Glutamatergic neuron (in vitro differentiated cells): ENCODE measurements at places on chromosomes 7 and 10. TPM values are rescaled to one million over a fixed set of nuclear protein-coding genes. Genes with fewer than 3 reads are reported as not detected.
A peak's percentile ranks its signal among the peaks of the same experiment; 100 is the strongest.

ACBD7 gene
- 1.5 TPM for total RNA-seq

DOCK4 gene
- total RNA-seq = 60.3 TPM

REPIN1 gene
- total RNA-seq = 146 TPM

MINDY4 gene
- total RNA-seq = 2.3 TPM

DNA sequence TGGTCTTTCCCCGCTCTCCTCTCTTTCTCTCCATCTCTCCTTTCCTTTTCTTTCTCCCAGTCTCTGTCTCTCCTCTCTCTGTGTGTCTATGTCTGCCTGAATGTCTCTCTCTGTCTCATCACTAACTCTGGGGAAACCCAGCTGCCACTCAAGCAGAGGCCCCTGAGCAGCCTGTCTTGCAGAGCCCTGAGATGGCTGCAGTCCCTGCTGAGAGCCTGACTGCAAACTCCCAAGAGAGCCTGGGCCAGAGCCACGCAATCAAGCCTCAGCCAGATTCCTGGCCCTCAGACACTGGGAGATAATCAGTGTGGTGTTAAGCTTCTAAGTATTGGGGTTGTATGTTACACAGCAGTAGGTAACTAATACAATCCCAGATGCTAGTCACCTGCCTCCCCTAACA is 91.5 kb downstream of the PAXIP1 start:
- no peak for DNase-seq

DNA sequence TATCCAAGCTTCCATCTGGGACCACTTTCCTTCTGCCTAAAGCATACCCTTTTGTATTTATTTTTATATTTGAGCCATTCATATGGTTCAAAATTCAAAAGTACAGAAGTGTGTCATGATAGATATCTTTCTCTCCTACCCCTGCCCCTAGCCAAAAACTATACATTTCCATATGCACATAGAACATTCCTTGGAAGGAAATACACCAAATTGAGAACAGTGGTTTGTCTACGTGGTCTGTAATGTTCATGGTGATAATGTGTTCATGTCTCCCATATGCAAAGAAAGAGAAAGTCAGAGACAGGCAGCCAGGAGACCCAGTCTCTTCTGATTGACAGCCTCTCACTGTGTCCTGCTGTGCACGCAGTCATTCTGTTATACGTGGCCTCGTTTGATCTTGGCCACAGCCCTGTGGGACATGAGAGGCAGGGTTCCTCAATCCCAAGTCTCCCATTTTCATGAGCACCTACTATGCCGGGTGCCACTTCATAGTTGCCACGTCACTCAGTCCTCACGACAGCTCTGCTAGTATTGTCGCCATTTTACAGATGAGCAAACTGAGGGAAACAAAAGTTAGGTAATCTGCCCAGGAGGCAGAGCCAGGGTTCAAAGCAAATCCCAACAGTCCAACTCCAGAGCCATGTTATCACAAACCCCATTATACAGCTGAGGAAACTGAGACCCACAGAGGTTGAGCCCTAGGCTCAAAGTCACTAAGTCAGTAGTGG is 8.0 kb upstream of the CDH23 start:
- no peak for DNase-seq

GRCh38 chr7:5596046-5596895 is 172.6 kb upstream of the TNRC18 start:
- DNase-seq = peak; percentile 68

DNA sequence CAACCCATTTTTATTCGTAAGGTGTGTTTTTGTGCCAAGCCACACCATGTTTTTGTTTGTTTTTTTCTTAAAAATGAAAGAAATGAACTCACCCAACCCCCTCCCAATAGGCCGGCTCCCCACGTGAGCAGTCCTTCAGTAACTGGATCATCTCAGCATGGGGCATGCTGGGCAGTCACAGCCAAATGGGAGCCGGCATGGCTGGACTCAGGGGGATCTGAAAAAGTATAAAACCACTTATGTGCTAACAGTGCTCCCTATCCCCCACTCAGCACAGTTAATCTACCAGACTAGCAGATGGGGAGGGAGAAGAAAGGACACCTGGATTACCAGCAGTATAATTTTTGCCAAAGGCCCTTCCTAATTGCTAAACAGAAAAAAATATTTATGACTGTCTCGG is 39.3 kb downstream of the BAZ1B start:
- DNase-seq = peak; percentile 51

DNA sequence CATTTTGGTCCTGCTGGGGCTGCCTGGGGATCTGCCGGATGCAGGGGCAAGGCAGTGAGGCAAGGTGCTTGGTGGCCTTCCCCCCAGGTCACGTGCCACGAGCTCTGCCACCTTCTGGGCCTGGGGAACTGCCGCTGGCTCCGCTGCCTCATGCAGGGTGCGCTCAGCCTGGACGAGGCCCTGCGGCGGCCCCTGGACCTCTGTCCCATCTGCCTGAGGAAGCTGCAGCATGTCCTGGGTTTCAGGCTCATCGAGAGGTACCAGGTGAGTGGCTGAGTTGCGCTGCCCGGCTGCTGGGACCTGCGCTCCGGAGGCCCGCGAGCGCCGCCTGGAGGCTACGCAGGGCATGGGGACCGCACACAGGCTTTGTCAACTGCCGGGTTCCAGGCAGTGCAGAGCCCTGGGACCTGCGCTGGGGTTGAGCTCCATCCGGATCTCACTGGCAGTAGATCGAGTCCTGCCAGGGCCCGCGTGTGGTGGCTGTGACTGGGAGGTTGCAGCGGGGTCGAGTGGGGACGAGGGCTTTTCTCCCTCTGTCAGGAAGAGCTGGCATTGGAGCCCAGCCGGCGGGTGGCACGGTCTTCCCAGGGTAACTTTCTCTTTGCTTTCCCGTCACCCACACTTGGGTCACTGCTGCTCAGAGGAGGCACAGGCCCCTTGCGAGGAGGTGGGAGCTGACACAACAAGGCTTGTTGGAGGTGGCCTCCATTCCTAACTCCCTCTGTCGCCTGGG is 21.7 kb downstream of the AMZ1 start:
- peak; percentile 88 for DNase-seq

GRCh38 chr7:86708031-86708680 is 64.4 kb downstream of the GRM3 start:
- DNase-seq = no peak

DNA sequence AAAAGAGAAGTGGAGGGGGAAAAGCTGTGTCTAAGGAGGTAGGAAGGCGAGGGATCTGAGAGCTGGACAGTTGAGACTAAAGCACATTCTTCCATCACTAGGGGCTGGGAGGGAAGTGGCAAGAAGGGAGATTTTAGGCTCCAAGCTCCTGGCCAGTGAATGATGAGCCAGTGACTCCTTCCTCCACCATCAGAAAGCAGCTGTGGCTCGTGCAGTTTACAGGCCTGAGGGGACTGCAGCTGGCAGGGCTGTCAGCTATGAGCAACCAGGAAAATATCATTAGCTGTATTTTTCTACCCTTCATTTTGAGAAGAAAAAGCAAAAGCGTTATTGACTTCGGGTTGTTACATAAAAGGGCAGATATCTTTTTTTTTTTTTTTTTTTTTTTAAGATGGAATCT is 60.7 kb downstream of the GPAM start:
- DNase-seq = no peak

DNA sequence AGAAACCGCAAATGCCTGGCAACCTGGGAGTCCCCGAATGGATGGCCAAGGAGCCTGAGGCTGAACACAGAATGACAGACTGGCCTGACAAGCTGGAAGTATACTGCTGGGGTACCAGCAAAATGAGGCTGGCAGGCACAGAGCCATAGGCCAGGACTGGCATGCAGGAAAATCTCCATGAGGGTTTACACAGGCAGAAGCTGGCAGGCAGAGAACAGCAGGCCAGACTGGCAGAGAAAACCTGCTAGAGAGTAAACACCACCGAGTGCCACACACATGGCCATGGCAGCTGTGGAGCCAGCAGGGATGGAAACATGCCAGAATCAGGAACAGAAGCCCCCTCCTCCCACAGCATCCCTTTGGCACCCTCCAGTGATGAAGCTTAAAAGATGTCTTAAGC is 63.4 kb downstream of the CRPPA start:
- peak; percentile 18 for DNase-seq

- DNase-seq = no peak
Observed at GRCh38 chr10:24374134-24374915, 165.4 kb downstream of the KIAA1217 start.

GRCh38 chr10:98307916-98308541 is 40.0 kb upstream of the LOXL4 start:
- DNase-seq = no peak

DNA sequence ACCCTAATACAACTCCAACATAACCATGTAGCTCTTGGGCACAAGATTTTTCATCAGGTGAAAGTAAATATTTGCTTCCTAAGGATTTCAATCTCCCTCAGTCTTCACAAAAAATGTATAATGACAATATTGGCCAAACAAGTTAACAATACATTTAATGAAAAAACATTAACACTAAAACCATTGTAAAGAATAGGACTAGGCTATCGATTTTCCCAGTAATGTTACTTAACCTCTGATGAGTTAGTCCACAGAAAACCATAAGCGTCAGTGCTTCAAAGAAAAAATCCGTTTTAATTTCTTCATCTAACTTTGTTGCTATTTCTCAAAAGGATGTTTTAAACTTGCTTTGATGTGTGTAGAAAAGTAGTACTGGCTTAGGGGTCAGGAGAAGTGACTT is 1.2 kb downstream of the ZNF33B start:
- no peak for DNase-seq

DNA sequence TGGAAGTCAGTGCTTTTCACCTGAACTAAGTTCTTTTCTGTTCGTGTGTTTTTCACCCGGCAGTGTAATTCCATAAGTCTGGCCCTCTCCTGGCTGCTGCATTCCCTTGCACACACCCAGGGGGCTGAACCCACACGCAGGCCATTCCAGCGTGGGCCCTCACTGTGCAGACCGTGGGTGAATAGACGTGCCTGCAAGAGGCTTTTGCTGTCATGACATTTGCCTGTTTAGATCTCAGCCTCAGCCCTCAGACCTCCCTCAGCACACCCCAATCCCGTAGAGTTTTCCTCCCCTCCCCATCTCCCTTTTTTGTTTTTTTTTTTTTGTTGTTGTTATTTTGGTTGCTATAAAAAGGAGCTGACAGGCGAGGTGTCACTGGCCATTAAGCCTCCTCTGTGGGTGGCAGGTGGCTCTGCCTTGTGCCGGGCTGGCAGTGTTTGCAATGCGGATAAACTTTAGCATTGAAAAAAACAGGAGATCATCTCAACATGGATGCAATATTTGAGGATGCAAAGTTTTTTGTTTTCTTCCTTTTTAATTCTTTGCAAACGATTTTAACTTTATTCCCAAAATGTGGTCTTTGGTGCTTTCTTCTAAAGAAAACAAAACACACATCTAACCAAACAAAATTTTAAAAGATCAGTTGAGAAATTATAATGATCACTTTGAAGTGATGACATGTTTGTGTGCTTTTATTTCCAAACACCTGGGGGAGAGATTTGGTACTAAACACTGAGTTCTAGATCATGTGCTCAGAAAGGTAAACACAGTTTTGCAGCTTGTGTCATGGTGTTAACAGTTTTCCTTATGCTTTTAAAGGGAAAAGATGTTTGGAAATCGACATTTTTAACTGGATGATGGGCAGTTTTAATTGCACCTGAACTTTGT is 58.8 kb downstream of the WDR37 start:
- DNase-seq = no peak

DNA sequence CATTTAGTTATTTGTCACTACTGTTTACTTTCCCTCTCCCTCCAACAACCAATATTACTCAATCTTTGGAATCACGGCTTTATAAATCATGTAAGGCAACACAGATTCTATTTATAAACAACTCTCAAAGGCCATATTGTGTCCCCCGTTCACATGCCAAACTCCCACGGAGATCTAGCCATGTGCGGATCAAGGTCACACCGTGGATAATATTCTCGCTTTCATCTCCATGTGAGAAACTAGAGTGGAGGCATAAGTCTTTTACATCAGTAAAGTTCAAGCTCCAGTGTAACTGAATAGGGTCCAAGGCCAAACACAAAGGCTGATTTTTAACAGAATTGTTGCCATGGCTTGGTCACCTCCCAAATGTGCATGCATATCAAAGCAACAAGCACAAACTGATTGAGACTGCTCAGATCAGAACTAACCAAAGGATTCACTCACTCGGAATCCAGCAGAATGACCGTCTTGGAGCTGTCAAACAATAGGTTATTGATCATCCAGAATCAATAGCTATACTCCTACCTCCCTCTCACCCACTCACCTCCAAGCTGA is 569.5 kb upstream of the LRRN3 start:
- DNase-seq = no peak

DNA sequence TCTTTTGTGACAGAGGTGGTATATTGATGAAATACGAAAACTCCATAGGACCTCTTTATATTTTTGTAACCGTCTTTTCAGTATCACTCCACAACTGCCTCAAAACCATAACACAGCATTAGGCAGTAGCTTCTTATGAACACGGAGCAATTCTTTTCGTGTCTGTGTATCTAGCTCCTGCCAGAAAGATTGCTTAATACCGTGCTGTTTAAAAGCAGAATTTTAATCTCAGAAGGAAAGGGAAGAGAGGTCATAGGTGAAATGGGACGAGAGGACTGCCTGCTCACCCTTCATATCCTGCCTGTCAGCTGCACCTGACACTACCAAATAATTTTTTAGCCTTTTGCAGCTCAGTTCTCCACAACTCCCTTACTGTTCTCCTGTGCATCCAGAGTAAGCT is 200.7 kb downstream of the DNAH11 start:
- DNase-seq = no peak

GRCh38 chr10:112213098-112213823 is 29.7 kb upstream of the GPAM start:
- no peak for DNase-seq

DNA sequence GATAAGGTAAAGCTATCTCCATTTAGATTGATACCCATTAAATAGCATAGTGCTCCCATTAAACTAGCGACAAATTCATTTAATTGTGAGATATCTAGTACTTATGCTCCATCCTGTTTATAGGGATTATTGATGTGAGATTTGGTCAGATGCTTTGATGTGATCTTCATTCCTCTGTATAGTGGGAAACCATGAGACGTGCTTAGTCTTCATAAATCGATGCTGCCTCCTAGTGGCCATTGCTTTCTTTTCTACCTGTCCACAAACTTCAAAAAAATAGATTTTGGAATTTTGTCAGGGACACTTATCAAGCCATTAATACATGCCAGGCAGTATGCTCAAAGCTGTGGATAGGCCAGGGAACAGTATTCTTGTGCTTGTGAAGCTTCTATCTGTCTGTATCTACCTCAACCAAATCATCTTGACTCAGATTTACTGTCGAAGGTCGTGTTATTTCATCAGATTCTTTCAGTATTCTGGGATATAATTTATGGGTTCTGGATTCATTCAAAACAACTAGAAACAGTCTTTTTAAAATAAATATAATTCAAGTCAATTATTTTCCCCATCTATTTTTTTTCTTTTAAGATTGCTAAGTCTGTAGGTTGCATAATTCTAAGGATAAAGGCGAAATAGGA is 12.0 kb downstream of the LSM8 start:
- peak; percentile 27 for DNase-seq

- no peak for DNase-seq
Observed at GRCh38 chr10:122484276-122485060, 23.1 kb downstream of the HTRA1 start.

GRCh38 chr10:66805612-66806011 is 120.2 kb upstream of the LRRTM3 start:
- DNase-seq = no peak
